ENCODE measurements at places on chromosomes 11 and 22. TPM values are rescaled to one million over a fixed set of nuclear protein-coding genes. Genes with fewer than 3 reads are reported as not detected.
A peak's percentile ranks its signal among the peaks of the same experiment; 100 is the strongest.

DNA sequence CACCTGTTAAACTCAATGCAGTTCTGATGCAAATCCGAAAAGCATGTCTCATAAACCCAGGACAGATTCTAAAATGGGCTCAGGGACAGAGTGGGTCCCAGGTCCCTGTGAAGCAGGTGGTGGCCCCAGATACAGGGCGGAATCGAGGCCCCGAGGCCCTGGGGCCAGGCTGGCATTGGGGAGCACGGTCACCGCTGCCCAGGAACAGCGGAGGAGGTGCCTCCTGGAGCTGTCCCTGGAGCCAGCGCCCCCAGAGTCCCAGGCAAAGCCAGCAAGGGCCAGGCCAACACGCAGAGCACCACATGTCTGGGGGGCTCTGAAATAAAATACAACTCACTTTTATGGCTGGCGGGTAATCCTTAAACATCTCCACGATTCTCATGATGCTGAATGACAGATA is 10.0 kb upstream of the TTLL8 start:
- DNase-seq: no peak

- DNase-seq: no peak
These were observed 70.3 kb upstream of the TP53I11 start for GRCh38 chr11:45021001-45021400.

GRCh38 chr11:79438631-79439409 is 2.0 kb downstream of the TENM4 start:
- DNase-seq: peak; percentile 13

DNA sequence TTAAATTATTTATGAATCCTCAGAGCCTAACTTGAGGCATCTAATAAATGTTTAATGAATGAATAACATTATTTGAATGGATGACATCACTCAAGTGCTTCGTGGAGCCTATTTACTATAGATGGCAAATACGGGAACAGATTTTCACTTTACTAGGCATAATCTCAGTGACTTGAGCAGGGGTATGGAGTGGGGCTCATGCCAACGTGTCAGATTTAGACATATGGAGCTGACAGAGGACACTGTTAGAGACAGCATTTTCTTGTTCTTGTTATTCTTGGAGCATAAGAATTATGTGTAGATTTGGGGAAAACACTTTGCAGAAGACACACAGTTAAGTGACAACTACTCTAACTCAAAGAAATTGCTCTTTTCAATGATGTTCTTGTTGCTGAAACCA is 78.5 kb downstream of the RDX start:
- DNase-seq: no peak

GRCh38 chr22:23899042-23899745 is 5.0 kb downstream of the MIF start:
- no peak for DNase-seq

Gene EHBP1L1
- total RNA-seq: 47.7 TPM

Gene GAS2L1
- total RNA-seq: 18.4 TPM

Gene GGTLC2
- not detected for total RNA-seq

Gene MEI1
- total RNA-seq: 2.2 TPM

Gene GRK3
- total RNA-seq: 1.6 TPM

Gene PIK3IP1
- 18.0 TPM for total RNA-seq

Data from fibroblast of villous mesenchyme (primary cell).